ENCODE measurements at places on chromosomes 6 and 20.

GRCh38 chr6:494394-494793 lies 102.8 kb downstream of the IRF4 start:
- DNase-seq, result no peak

GRCh38 chr6:157538168-157538567 lies 157.2 kb downstream of the ZDHHC14 start:
- no peak for DNase-seq

DNA sequence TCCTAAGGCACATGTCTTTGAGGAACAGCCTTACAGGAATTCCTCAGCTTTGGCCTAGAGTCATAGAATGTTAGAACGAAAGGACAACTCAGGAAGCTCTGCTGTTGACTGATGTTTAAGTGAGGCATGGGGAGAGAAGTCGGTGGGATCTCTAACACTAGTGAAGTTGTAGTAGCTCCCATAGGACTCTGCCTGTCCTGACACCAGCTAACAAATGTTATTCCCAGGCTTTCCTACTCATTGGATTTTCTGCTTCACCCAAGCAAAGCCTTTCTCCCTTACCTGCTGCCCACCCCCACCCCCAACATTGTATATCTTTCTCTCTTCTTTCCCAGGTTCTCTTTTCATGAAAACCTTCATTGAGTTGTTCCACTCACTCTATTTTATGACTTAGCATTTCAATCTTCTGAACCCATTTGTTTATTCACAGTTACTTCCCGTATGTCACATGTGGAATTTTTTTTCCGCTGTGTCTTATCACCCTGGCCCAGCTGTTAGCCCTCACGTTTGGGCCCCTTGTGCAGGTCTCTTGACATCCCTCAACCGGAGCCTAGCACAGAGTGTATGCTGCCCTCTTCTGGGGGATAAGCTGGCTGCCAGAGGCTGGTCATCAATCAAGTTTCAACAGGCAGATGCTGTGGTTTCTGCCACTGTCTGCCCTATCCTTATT lies 39.2 kb upstream of the RNF8 start:
- DNase-seq, result peak; percentile 8

GRCh38 chr6:119683031-119683430 lies 333.5 kb upstream of the MAN1A1 start:
- DNase-seq, result no peak

DNA sequence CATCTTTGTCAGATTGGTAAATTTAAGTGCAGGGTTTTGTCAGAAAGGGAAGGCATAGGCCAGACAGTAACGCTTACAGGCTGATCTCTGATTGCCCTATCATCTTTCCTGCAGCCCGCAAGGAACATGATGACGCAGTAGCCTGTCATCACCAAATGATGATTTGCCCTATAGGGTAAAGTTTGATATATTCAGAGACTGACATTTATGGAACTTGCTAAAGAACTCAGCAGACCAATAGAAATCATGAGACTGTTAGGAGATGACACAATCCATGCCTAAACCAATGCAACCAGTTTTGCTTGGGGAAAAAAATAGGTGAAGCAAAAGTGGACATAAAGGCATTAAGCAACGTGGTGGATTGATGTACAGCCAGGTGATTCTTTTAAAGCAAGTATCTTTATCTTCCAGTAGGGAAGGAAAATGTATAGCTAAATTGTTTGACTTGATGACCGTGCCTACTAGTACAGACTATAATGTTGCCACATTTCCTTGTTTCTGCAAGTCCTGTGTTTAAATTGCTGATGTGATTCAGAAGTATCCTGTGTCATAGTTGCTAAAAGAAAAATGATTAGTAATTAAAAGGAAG lies 2.4 kb downstream of the NUS1 start:
- no peak for DNase-seq

DNA sequence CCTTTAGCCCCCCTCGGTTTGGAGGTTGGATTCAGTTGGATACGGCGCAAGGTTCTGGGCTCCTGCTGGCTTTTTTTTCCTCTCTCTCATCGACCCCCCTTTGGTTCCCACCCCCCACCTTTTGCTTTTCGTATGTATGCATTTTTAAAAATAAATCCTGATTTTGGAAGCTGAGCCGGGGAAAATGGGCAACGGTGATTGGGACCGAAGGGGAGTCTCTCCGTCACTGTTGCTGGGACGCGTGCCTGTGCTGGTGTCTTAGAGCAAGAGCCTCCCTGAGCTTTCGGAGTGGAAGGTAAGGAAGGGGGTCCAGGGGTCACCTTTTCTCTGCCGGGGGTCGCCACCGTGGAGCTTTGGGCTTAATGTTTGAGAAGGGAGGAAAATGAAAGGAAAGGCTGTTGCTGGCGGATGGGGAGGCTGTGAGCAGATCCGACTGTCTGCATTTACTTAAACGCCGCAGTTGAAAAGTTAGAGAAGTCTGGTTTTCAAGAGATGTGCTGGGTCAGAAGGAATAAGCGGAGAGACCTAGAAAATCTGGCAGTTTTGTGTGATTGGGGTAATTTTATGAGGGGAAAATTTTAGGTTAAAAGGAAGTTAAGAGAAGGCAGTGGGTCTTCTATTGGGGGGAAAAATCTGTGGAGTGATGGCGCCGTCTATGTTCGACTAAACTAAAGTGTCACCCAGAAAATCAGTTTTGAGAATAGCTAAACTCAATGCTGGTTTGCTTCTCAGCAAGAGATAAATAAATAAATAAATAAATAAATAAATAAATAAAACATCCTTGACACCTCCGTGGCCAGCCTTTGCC lies 828 bp downstream of the ADGRB3 start:
- DNase-seq, result peak; percentile 15

- DNase-seq, result no peak
Measured at GRCh38 chr6:9138936-9139335, 703.6 kb upstream of the SLC35B3 start.

DNA sequence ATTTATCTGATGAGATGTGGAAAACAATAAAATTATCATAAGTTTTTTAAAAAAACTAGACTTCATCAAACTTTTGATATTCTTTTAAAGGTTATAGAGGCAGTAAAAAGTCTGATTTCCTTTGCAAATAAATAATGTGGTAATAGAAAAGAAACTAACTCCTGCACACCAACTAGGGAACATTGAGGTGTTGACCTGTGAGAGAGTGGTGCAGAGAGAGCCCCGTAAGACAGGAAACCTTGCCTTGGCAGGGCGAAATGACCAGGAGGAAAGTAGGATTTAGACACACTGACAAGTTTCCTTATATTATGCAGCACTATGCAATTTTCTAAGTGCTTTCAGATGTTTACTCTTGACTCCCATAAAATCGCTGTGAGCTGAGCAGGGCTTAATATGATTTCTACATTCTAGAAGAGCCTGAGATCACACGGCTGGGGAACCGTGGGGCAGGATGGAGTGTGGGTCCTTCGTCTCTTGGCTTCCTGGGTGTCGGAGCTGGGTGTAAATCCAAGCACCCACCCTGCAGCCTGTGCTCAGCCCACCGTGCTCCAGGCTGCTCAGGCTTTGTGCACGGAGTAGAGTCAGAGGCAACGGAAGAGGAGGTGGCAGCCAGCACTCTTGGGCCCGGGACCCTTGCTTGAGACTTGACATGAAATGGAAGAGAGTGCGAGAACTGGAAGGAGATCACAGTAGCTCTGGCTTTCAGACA lies 61.3 kb upstream of the FOXQ1 start:
- DNase-seq, result no peak

DNA sequence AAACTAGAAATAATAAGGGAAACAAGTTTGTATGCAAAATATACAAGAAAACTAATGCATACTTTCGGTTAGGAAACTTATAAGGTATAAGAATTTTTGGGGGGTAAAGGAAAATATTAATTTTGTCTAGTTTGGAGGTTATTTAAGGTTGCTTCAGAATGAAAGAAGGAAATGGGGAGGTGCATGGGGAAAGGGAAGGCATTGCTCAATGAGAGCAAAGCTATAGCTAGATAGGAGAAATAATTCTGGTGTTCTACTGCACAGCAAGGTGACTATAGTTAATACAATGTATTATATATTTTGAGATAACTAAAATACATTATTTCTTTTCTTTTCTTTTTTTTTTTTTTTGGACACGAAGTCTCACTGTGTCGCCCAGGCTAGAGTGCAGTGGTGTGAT lies 5.4 kb upstream of the MYMX start:
- no peak for DNase-seq

GRCh38 chr6:113558966-113559365 lies 298.2 kb upstream of the MARCKS start:
- no peak for DNase-seq

GRCh38 chr6:75484535-75484934 lies 9.1 kb downstream of the FILIP1 start:
- DNase-seq, result no peak

Data from NCI-H1105 (cell line).